Tibial nerve (tissue), 4 donors: ENCODE measurements at places on chromosomes 11 and 22. TPM values are rescaled to one million over a fixed set of nuclear protein-coding genes. Genes with fewer than 3 reads are reported as not detected.

GRCh38 chr11:128603752-128604414, 16.5 kb upstream of the ETS1 start:
- H3K4me3 ChIP-seq = no peak overlapping the region
- H3K27me3 ChIP-seq = no peaks in the 10 kb centered on the region
- peaks cover 11% of the 10 kb centered on the region for H3K4me1 ChIP-seq
- no peaks in the 10 kb centered on the region for H3K36me3 ChIP-seq
- no peak for DNase-seq

DNA sequence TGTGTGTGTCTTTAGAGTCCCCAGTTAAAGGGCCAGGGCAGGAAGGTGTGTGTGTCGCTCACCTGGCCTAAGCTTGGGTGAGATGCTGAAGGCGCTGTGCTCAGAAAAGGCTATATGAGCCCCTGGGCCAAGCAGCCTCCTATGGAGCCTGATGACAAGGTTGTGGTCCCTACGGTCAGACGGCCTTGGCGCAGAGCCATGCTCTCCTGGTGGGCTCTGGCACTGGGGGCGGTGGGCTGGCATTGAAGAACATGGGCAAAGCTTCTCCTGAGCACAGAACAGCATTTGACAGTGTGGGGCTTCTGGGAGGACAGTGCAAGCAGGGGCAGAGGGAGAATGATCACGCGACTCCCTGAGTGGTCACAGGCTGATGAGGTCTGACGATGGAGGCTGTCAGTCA, 10.7 kb upstream of the LRRC10B start:
- no peaks in the 10 kb centered on the region for H3K27me3 ChIP-seq
- no peak overlapping the region for H3K4me3 ChIP-seq
- no peak overlapping the region for H3K27ac ChIP-seq
- DNase-seq = no peak

The MPZL3 gene
- 3.1 TPM for total RNA-seq

The ANGPTL5 gene
- total RNA-seq = 9.6 TPM

The TTC28 gene
- 83.9 TPM for total RNA-seq

DNA sequence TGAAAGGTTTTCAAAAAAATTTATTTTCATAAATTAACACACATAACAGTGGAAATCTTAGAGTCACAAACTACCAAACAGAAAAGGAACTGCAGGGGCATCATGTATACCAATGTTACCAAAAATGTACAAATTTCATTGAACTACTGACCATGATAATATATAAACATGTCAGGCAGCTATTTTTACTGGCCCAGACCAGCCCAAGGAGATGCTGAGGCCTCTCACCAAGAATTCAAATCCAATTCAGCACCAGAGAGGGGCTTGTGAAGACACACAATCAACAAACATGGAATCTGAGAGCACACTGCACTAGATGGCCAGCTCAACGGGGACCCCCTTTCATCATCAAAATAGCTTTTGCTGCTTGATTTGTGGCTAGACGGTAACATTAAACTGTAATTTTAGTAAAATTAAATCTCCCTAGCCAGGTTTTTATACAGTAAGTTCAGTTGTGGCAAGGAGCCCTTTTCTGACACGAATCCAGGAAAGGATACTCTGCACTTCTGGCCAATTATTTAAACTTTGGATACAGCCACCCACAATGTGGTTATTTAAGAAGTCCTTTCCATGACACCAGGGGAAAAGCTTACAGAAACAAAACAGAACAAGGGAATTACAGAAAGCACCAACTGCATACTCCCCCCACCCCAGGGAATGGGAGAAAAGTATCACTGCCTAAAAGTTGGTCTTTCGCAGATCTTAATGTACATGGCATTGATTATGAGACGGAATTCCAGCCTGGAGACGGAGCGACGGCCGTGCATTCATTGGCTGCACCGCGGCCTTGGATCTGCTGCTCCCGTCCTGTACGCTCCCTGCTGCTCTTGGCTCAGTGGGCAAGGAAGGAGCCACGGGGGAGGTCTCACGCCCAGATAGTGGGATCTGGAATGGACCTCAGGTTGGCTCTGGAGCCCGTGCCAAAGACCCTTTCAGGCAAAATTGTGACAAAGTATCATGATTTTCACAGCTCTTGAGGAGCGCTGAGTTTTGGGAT, 19.6 kb upstream of the PISD start:
- no peak overlapping the region for H3K4me3 ChIP-seq
- no peak for DNase-seq
- no peak overlapping the region for H3K27ac ChIP-seq
- H3K27me3 ChIP-seq = no peaks in the 10 kb centered on the region
- no peaks in the 10 kb centered on the region for H3K36me3 ChIP-seq

The RAB36 gene
- total RNA-seq = 4.9 TPM

The NELL1 gene
- not detected for total RNA-seq

DNA sequence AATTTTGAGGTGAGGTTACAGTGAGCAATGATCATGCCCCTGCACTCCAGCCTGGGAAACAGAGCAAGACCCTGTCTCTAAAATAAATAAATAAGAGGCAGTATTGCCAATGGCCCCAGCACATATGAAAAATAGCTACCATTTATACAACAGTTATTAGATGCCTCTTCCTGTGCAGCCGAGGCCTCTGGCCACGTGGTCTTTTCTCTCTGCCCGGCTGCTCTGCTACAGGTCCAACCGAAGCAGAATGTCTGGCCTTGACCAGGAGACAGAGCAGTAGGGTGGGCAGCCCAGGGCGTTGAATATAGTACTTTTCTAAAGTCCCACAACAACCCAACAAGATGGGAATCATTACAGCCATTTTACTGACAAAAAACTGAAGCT, 12.4 kb upstream of the OAF start:
- DNase-seq = no peak
- H3K27me3 ChIP-seq = no peaks in the 10 kb centered on the region
- H3K36me3 ChIP-seq = no peaks in the 10 kb centered on the region
- no peak overlapping the region for H3K4me3 ChIP-seq
- H3K27ac ChIP-seq = peak overlapping the region; percentile 77

DNA sequence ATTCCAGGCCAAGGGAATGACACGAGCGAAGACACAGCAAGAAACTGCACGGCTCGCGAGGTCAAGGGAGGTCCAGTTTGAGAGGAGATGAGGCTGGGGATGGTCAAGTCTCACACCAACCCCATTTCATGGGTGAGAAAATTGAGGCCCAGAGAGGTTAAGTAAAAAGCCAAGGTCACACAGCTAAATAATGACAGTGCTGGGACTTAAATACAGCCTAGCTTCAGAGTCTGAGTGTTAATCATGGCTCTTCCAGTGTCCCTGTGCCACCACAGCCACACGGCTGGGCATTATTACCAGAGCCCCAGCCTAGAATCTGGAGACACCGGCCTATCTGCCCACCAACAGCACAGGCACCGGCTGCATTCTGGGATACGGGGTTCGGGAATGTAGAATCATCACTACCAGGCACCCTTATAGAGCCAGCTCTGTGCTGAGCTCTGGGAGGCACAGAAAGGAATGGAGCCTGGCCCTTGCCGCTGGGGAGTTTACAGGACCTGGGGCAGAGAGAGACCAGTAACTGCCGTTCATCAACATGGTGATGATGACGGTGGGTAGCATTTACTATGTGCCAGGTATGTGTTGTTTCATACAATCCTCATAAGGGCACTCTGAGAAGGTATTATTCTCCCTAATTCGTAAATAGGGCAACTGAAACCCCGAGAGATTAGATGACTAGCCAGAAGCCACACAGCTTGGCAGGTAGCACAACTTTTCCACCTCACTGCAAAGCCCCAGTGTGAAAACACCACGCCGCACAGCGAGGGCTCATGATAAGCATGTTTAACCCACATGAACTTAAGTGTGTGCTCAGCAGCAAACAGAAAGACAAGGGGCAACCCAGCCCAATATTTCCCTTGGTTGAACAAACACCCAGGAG, 51.8 kb downstream of the CD6 start:
- no peaks in the 10 kb centered on the region for H3K36me3 ChIP-seq
- H3K27me3 ChIP-seq = peaks cover 34% of the 10 kb centered on the region
- no peak for DNase-seq
- H3K4me3 ChIP-seq = no peak overlapping the region
- H3K4me1 ChIP-seq = no peaks in the 10 kb centered on the region
- no peak overlapping the region for H3K27ac ChIP-seq

The KRTAP5-9 gene
- 0.60 TPM for total RNA-seq

The PARVA gene
- total RNA-seq = 64.2 TPM

The GDPD4 gene
- not detected for total RNA-seq

- no peak for DNase-seq
- H3K4me1 ChIP-seq = no peaks in the 10 kb centered on the region
- no peaks in the 10 kb centered on the region for H3K27me3 ChIP-seq
- H3K36me3 ChIP-seq = no peaks in the 10 kb centered on the region
- no peak overlapping the region for H3K4me3 ChIP-seq
These were observed 430.6 kb downstream of the MIAT start for GRCh38 chr22:27088026-27088425.

- DNase-seq = no peak
- peaks cover 8% of the 10 kb centered on the region for H3K4me1 ChIP-seq
- no peaks in the 10 kb centered on the region for H3K27me3 ChIP-seq
These were observed 242.4 kb downstream of the FAM76B start for GRCh38 chr11:95547186-95547585.

The ASRGL1 gene
- total RNA-seq = 16.2 TPM

DNA sequence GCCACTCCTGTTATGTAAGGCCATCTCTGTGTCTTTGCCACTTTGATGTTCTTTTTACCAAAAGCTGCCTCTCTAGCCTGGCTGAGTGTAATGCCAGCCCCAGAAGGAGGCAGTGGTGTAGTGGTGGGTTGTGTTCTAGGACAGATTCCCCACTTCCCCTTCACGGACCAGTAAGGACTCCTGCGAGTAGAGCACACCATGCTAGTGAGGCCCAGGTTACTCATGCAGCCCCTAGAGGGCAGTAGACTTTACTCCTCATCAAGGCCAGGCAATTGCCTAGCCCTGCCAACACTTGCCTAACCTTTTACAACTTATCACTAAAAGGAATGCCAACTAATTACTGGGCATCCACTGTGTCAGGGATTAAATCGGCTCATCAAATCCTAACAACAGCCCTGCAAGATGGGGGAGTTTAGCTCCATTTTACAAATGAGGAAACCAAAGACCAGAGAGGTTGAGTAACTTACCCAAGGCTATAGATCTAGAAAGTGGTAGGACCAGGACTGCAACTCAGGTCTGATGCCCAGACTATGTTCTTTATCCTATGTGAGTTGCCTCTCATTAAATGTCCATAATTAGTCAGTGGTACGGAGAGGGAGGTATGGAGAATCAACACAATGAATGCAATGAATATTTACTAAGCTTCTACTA, 75.3 kb downstream of the APIP start:
- no peaks in the 10 kb centered on the region for H3K36me3 ChIP-seq
- DNase-seq = no peak
- no peaks in the 10 kb centered on the region for H3K4me1 ChIP-seq
- H3K4me3 ChIP-seq = no peak overlapping the region
- H3K27me3 ChIP-seq = no peaks in the 10 kb centered on the region
- H3K27ac ChIP-seq = no peak overlapping the region

The PSMC3 gene
- total RNA-seq = 103 TPM

GRCh38 chr11:10072841-10073240, 221.2 kb downstream of the SBF2 start:
- H3K4me1 ChIP-seq = no peaks in the 10 kb centered on the region
- no peak overlapping the region for H3K27ac ChIP-seq
- DNase-seq = no peak
- no peaks in the 10 kb centered on the region for H3K27me3 ChIP-seq
- no peak overlapping the region for H3K4me3 ChIP-seq
- no peaks in the 10 kb centered on the region for H3K36me3 ChIP-seq

The FAM227A gene
- 3.3 TPM for total RNA-seq

- H3K4me1 ChIP-seq = peaks cover 3% of the 10 kb centered on the region
- H3K4me3 ChIP-seq = peak overlapping the region; percentile 52
- no peaks in the 10 kb centered on the region for H3K36me3 ChIP-seq
These were observed 237.4 kb downstream of the TTC28 start for GRCh38 chr22:28442264-28442710.

- peaks cover 7% of the 10 kb centered on the region for H3K36me3 ChIP-seq
- H3K27me3 ChIP-seq = no peaks in the 10 kb centered on the region
- H3K27ac ChIP-seq = peak overlapping the region; percentile 29
- DNase-seq = no peak
- H3K4me3 ChIP-seq = no peak overlapping the region
- H3K4me1 ChIP-seq = no peaks in the 10 kb centered on the region
These were observed 2.6 kb upstream of the PEX26 start for GRCh38 chr22:18075101-18075719.

- H3K4me3 ChIP-seq = no peak overlapping the region
- no peaks in the 10 kb centered on the region for H3K36me3 ChIP-seq
- H3K27me3 ChIP-seq = no peaks in the 10 kb centered on the region
- no peak for DNase-seq
- no peaks in the 10 kb centered on the region for H3K4me1 ChIP-seq
These were observed 11.5 kb upstream of the CASP4 start for GRCh38 chr11:104979839-104980238.

The NPTXR gene
- 12.3 TPM for total RNA-seq

DNA sequence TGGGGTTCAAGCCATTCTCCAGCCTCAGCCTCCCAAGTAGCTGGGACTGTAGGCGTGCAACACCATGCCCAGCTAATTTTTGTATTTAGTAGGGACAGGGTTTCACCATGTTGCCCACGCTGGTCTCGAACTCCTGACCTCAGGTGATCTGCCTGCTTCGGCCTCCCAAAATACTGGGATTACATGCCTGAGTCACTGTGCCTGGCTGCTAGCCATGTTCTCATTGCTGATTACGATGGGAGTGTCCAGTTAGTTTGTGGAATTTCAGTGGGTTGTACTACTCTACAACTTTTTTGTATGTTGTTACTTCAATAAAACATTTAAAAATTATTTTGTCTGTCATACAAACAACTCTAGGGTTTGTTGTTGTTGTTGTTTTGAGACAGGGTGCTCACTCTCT, 4.8 kb upstream of the VPS11 start:
- DNase-seq = no peak
- no peak overlapping the region for H3K27ac ChIP-seq
- no peaks in the 10 kb centered on the region for H3K4me1 ChIP-seq

DNA sequence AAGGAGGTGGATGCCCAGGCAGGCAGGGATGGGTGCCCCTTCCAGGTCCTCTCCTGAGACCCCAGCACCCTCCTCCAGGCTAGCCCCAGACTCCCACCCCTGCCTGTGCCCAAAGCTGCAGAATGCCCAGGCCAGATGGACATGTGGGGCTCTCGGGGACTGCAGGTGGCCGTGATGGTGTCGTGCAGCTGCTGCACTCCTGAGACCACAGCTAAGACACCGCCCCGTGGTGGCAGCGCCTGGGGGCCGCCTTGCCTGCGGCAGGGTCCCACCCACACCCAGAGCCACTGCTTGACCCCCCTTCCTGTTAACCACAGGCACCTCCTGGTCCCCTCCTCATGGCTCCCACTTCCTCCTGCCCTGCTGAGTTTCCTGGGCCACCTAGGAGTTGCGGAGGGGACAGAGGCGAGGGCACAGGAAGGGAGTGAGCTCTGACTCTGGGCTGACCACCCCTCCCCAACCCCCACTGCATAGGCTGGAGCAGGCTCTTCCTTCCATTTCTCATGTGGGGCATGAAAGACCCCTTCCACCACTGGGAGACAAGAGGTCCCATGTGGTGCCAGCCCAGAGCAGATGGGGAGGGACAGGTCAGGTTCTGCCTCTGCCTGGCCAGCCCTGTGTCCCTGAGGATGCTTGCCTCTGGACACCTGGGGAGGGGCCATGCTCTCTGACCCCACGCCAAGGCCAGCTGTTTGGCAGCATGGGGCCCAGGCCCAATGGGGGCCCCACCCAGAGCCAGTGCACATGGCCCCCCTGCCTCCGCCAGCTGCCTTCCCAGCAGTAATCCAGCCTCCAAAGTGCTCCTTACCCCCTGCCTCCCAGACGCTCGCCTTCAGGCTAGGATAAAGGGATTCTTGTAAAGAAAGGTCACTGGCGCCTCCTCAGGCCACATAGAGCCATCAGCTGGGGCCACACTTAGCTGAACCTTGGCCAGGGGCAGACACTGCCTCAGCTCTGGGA, 29.3 kb downstream of the OSBPL5 start:
- peaks cover 20% of the 10 kb centered on the region for H3K4me1 ChIP-seq
- DNase-seq = no peak
- no peaks in the 10 kb centered on the region for H3K36me3 ChIP-seq
- no peak overlapping the region for H3K4me3 ChIP-seq

The BDNF gene
- not detected for total RNA-seq
